ENCODE measurements at places on chromosomes 3 and 15.

GRCh38 chr15:89593018-89593417 lies 17.7 kb downstream of the TICRR start:
- no peak for DNase-seq

DNA sequence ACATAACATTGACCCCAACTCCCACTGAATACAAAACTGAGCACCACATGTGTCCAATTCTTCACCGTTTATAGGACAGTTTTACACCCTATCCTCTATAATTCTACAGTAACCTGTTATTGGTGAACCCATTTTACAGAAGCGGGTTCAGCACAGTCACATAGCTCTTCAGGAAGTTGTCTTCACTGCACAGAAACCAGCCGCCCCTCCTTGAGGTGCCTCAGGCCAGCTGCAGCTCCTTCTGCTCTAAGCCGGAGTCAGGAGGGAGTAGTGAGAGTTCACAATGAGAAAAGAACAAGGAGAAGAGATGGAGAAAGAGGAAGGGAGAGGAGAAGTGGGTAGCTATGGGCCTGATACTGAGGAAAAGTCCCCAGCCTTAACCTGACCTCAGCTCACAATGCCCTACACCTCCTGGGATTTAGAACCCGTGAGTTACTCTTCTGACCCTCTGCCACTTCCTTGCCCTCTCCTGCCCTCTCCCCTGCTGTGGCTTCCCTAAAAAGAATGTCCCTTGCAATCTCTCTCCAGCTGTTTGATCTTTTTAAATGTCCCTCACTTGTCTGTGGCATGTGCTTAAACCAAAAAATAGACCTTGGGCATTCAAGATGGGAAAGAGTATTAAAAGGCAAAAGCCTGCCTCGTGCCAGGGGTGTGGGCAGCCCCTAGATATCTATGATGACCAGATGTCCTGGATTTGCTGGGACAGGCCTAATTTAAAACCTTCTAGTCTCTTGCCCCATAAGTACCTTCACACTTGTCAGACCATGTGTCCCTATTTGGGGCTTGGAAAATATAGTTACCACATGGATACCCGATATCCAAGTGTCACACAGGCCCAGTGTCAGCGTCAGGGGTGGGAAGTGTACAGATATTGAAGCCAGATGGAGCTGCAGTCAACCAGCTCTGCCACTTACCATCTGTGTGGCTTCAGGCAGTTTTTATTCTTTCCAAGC lies 71.3 kb upstream of the HES1 start:
- no peak for DNase-seq

GRCh38 chr3:144358191-144358590 lies 386.6 kb downstream of the DIPK2A start:
- no peak for DNase-seq

- DNase-seq, result no peak
These were observed 102.5 kb downstream of the PDCD6IP start for GRCh38 chr3:33900809-33901505.

DNA sequence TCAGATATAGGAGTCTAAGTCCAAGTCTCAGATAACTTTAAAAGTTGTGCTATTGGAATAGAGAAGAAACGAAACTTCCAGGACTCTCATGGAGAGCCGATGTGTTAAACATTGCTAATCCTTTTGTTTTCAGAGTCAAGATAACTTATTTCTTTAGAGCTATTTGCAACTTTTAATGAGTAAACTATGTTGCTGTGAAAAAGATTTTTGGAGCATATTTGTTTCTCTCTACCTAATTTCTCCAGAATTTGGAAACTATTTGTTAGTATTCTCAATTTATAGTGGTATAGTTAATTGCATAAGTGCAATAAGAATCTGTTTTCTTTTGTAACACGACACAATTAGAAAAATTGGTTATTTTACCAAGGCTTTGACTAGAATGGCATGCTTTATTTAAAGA lies 588.9 kb downstream of the NTRK3 start:
- DNase-seq, result no peak

All from D721Med (cell line).